ENCODE measurements at places on chromosomes 1 and 21.
A peak's percentile ranks its signal among the peaks of the same experiment; 100 is the strongest.

- DNase-seq: no peak
Measured at GRCh38 chr1:185426848-185427247, 109.8 kb upstream of the IVNS1ABP start.

- no peak for DNase-seq
Measured at GRCh38 chr1:8516793-8517556, 199.1 kb downstream of the SLC45A1 start.

DNA sequence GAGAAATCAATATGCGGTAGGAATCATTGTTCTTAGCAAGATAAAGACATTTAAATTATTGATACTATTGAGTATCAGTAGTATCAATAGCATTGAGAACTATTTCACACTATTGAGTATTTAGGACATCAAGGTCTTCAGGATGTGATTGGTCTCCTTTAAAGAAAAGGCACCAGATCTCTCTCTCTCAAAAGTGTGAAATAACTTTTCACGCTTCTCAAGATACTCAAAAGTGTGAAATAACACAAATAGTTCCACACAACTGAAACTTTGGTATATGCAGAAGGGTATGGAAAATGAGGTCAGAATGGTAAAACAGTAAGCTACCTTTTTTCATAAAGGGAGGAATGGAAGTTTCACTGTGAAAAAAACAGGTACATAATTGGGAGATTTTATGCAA is 6.7 kb upstream of the PYHIN1 start:
- DNase-seq: no peak

- DNase-seq: no peak
Measured at GRCh38 chr1:112581586-112582192, 37.3 kb downstream of the ST7L start.

- DNase-seq: no peak
Measured at GRCh38 chr1:184910691-184911091, 63.6 kb downstream of the NIBAN1 start.

DNA sequence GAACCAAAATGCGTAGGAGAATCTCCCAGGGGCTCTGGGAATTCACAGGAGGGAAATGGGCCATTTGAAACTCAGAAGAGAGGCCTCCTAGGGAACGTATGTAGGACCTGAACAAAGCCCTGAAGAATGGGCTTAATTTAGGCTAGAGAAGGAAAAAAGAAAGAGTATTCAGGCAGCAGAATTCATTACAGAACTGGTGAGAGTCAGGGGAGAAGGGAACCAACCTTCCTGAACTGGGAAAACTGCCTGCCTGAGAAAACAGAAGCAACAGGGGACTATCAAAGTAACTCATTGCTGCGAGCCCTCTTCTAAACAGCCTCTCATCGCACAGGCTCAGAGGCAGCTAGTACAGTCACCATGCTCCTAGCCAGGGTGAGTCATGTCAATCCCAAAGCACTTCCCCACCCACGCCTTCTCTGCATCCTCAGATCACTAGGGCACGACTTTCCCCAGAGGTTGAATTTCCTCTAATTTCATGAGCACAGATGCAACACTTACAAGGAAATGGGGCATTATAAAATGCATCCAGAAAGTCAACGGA is 98.1 kb downstream of the ADSS2 start:
- DNase-seq: no peak

DNA sequence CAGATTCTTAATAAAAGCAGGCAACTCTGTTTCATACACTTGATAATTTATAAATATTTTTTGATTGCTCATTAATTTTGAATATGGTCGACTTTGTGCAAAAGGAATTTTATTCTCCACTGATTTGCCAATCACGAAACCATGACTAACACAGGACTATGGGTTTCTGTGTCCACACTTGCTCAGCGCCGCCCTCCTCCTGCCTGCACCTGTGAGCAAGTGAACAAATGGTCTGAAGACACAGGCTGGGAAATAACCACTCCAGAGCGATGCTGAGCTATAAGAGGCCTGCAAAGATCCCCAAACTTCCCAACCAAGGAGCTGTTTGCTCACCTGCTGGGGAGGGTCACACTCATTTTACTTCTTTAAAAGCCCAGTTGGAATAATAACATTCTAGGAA is 19.6 kb downstream of the ABCB10 start:
- DNase-seq: no peak

DNA sequence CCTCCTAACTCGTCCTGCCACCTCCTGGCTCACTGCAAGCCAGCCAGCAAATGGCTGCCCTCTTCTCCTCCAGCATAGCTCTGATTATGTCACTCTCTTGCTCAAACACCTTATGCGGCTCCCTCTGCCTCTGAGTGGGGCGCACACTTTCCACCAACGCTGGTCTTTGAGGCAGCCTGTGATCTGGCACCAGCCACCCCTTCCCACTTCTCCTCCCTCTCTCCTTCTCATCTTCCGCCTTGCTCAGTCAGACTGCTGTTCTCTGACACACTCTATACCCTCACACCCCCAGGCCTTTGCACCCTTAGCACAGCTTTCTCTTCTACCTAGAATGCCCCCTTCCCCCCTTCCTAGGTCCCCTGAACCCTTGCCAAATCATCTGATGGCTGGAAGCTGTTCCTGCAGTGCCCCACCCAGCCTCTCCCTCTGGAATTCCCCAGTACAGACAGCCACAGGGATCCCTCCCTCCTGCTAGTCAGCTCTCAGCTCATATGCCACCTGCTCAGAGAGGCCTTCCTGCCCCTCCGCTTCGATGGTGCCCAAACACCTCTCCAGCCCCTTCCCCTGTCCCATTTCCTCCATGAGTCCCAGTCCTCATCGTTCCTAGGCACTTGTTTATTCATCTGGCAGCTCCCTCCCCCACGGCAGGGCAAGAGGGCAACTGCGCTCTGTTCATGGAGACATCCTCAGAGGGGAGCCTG is 21.7 kb upstream of the PEF1 start:
- no peak for DNase-seq

- no peak for DNase-seq
Measured at GRCh38 chr21:34545079-34545884, 33.3 kb upstream of the KCNE1 start.

DNA sequence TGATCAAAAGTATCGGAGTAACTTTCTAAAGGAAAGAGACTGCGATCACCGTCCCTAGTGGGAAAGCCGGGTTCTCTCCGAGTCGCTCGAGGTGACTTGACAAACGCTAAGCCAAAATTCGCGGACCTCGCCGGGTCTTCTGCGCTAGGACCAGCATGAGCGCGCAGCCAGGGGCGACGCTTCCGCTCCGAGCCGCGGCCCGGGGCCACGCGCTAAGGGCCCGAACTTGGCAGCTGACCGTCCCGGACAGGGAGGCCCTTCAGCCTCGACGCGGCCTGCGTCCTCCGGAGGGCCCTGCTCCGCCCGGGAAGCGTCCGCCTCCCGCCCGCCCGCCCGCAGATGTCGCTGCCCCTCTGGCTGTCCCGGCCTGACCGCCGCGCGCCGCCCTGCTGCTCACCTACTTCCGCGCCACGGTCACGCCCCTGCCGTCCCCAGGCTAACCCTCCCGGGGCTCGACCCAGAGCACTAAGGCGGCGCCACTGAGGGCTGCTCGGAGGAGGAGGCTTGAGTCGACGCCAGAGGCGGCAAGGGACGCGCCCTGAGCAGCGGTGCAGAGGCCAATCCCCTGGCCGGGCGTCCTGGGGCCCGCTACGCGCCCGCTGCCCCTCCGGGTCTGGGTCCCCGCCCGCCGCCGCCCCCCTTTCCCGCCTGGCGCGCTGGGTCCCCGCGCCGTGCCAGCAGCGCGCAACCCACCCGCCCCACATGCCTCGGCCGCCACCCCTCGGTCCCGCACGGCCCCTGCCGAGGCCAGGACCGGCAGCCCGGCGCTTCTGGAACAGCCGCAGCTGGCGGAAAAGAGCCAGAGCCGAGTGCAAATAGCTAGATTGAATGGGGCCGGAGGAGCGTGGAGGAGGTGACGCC is 896 bp upstream of the DUSP10 start:
- DNase-seq: peak; percentile 46

DNA sequence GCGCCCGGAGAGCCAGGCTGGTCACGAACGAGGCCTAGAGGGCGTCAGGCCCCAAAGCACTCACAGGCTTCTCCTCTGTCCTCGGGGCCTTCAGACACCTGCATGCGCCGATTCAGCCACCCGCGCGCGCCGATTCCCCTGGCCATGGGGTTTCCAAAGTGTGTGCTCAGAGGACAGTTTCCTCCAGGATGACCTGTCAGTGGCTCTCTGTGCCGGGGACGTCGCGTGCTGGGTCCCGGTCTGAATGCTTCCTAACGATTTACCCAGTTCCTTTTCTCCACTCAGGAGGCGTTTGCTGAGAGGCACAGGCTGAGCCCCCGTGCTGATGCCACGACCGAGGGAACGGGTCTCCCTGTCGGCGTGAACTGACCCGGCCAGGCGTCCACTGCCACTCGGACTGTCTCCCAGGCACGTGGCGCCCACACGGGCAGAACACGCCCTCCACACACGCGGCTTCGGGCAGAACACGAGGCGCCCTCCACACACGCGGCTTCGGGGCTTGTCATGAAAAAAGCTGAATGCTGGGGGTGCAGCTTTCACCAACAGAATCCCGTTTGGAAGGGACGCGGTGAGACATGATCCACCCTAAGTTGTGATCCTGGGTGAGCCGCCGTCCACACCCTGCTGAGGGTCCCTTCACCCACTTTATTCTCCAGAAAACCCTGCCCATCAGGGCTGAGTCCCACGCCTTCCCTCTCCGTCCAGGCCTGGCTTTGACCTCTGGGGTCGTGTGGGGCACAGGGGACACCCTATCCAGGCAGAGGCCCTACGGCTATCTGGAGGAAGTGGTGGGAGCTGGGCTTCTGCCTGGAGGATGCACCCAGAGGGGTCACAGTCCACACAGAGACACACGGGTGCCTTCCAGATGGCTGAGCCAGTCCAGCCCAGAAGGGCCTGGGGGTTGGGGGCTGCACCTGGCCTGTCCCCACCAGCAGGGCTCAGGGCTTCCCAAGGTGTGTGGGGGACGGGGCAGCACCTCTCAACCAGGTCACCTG is 56.1 kb downstream of the COL6A1 start:
- no peak for DNase-seq

DNA sequence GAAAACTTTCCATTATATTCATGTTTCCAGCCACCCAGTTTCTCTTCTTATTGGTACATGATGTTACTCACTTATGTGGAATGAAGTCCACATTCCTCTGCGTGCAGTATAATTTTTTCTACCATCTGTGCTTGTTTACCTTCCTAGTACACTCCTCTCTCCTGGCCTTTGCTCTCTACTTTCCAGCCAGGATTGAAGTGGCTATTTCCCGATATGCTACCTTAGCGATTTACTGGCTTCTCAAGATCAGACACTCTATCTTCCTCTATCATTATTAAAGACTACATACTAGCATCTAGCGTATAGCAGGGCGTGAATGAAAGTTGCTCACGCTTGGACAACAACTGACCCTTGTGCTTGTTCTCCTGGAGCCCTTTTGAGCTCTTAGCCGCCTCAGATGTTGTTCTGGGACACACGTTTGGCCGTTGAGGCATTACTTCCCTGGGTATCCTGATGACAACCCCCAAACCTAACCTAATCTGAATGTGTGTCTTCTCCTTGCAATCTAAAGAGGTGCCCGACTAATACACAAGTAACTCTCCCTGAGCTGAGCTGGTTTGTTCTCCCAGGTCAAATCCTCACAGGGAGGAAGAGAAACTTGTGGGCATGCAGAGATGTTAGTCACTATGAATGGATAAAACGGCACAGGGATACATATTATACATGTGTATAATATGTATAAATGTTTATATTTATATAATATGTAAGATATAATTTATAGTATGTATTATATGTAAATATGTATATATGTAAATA is 13.4 kb upstream of the MTARC2 start:
- DNase-seq: no peak

GRCh38 chr1:204830747-204831146 is 39.9 kb upstream of the NFASC start:
- no peak for DNase-seq

DNA sequence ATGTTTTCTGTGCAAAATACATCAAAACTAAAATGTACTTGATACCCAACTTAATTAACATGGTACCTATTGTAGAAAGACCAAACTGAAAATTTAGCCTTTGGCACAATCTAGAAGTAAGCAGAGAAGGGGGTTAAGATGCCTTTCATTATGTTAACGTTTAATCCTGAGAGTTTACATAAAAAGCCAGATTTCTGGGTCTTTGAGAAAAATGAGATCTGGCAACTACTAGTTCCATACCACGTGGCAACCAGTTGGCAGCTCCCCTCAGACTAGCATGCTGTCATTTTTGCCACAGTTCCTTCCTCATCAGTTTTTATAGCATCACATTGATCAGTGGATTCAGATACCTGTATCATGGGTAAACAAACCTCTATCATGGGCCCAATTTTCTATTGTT is 1.5 kb downstream of the RO60 start:
- no peak for DNase-seq

DNA sequence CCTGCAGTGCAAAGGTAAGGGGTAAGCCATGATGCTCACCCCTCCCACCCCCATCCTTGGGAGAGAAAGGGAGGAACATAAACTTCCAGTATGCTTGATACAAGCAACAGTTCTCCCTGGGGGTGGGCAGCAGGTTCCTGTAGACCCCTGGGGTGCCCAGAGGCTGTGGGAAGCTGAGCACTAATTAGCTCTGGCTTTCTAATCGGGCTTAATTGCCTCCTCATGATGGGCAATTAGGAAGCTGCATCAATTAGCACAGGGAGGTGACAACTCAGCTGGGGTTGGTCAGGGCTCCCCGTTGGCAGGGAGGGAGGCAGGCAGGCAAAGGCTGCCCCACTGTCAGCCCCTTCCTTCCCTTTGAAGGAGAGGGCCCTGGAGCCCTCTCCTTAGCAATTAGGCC is 15.7 kb upstream of the LMNA start:
- no peak for DNase-seq

DNA sequence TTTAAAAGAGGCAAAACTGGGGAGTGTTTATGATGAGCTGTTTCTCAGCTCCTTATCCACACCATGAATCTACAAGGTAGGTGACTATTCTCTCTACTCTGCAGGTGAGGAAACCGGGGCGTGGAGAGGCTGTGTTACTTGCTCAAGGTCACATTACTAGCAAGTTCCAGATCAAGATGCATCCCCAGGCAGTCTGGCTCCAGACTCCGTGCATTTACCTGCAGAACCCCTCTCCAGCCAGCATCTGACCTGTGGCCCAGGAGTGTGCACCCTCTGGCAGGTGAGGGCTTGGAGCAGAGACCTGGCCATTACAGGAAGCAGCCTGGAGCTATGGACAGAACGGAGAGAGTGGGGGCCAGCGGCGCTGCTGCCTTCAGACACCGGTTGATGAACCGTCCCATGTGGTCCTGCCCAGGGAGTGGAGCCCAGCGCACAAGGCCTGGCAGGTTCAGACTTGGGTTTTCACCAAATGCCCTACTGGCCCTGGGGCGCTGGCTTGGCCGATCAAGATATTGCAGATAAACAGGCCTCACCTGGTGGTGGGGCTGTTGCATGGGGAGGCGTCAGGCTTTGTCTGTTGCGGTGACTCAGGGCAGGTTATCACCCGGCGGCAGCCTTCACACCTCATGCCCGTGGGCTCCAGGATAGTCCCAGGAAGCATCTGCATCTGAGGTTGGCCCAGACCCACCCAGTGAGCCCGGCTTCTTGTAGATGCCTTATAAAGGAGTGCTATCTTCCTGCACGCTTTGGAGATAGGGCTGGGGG is 29.2 kb upstream of the WNT4 start:
- no peak for DNase-seq

DNA sequence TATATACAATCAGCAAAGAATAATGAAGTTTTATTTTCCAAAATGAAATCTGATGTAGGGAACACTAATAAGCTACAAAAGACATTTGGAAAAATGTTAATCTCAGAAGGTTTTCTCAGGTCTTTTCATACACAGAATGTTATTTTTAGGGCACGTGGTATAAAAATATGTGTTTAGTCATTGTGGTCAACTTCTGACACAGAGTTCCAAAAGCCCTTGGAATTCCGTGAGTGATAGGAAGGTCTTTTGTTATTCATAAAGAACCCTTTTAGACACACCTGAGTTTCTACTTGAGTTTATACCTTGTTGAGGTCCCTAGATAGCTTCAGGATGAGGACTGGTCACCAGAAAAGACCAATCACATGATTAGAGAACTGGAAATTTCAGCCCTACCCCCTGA is 277.6 kb upstream of the NCAM2 start:
- DNase-seq: no peak

All from stimulated activated CD4-positive, alpha-beta T cell treated with anti-CD3 and anti-CD28 coated beads, TNF-alpha, amount 100 ng/mL, for 1 hour (primary cell).